ENCODE measurements at places on chromosomes 7 and 10.

DNA sequence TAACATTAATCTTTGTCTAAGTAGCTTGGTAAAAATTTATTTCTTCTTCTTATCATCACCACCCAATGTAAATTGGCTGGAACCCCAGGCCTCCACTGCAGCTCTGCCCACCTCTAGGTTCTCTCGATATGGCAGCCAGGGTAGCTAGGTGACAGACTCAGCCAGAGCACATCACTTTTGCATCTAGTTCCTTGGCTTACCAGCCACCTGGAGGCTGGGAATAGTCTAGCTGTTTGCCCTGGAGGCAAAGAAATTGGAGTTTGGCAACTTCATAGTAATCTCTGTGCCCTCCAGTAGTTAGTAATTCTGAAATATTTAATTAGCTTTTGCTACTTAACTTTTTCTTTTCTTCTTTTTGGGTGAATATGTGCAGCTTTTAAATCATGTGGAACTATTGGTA, 9.4 kb downstream of the IFRD1 start:
- no peaks in the 10 kb centered on the region for H3K27me3 ChIP-seq
- H3K4me3 ChIP-seq = no peak overlapping the region
- H3K27ac ChIP-seq = no peak overlapping the region
- H3K36me3 ChIP-seq = peaks cover 63% of the 10 kb centered on the region
- no peaks in the 10 kb centered on the region for H3K4me1 ChIP-seq
- DNase-seq = no peak

- DNase-seq = no peak
- H3K4me1 ChIP-seq = no peaks in the 10 kb centered on the region
- no peaks in the 10 kb centered on the region for H3K36me3 ChIP-seq
Measured at GRCh38 chr7:84125654-84126053, 68.9 kb downstream of the SEMA3A start.

DNA sequence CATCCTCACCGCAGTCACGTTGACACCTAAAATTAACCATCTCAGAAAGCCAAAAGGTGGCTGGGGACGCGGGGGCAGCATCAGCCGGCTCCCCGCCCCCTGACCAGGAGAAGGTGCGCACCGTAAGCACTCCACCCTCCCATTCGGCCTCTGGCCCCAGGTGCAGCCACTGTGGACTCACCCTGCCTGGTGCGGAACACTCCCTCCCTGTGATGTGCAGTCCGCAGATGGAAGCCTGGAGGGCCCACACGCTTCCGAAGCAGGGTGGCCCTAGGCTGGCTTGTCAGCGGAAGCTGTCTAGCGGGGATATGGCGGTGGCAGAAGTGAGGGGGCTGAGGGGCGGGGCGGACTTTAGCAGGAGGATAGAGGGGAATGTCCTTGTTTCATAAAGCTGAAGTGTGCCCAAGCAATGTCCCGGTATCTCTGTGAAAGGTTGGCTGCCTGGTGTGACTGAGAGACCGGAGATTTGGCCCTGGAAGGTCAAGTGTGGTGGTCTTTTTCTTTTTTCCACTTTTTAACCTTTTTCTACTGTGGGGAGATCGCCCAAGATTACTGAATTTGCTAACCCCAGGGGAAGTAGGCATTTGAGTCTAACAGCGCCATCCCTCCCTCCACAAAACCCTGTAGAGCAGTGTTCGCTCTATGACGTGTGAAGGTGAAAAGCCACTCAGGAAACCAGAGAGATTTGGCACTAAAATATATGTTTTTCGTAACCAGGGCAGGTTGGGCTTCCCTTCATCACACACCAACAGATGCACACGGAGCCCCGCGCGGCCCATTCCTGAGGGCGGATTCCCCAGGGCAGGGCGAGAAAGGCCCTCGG, 74.7 kb downstream of the CXCL12 start:
- H3K27me3 ChIP-seq = no peaks in the 10 kb centered on the region
- no peak overlapping the region for H3K4me3 ChIP-seq

DNA sequence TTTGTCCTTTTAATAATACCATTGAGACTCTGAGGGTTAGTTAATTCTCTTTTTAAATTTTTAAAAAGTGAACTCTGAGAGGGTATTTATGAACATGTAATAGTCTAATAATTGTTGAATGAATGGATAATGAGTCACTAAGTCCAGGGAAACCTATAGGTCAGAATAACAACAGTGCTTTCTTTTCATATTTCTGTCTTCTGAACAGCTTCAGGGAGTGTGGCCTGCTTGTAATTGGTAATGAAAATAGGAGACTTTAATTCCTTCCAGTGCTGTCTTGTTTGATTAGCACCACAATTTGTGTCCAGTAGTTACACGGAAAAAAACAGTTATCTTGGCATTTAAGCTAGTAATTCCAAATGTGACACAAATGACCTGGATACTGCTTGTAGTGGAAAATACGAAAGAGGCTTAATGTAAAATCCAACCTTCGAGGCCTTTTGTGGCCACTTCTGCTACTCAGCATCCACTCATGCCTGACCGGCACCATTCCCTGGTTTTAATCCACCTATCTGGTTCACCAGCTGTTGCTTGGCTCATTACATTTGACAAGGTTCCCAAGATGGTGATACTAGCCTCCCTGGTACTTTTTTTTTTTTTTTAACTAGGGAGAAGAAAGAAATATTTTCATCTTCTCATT, 149.3 kb upstream of the IMMP2L start:
- no peaks in the 10 kb centered on the region for H3K36me3 ChIP-seq
- no peaks in the 10 kb centered on the region for H3K27me3 ChIP-seq
- no peak overlapping the region for H3K4me3 ChIP-seq
- H3K4me1 ChIP-seq = no peaks in the 10 kb centered on the region
- DNase-seq = no peak

DNA sequence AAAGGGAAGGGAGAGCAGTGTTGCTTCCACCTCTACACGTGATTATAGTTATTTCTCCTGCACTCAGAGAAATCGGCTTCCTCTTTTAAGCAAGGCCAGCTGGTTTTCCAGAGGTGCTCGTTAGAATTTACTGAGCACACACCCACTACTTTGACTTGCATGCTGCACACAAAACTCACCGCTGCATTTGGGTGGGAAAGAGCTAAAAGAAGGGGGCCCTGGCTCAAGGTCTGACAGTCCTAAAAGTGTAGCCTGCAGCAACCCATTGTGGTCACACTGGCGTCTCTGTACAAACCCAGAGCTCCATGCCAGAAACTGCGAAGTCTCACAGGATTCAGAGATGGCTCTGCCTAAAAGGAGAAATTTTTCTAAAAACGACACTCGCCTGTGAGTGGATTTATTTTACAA, 133.7 kb downstream of the SLC25A13 start:
- no peaks in the 10 kb centered on the region for H3K4me1 ChIP-seq
- no peak overlapping the region for H3K4me3 ChIP-seq
- peaks cover 16% of the 10 kb centered on the region for H3K36me3 ChIP-seq
- H3K27me3 ChIP-seq = no peaks in the 10 kb centered on the region
- no peak for DNase-seq
- no peak overlapping the region for H3K27ac ChIP-seq

DNA sequence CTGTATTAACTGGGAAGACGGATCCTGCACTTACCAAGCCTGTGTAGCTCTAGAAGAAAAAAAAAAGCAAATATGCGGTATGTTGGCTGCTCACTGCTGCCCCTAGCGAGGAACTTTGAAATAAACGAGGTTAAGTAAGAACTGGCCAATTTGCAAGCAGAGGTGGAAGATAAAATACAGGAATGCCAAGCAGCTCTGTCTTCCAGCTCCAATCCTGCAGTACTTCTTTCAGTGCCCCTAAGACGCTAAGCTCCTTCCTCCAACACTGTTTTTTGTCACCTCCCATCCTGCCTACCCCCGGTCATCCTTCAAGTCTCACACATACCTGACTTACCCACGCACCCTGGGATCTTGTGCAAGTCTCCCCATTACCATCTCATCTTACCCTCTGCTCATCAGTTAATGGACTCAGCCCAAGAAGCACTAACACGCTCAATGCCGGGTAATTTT, 809 bp downstream of the C10orf143 start:
- H3K4me1 ChIP-seq = no peaks in the 10 kb centered on the region
- peak; percentile 97 for DNase-seq
- peak overlapping the region; percentile 92 for H3K27ac ChIP-seq

DNA sequence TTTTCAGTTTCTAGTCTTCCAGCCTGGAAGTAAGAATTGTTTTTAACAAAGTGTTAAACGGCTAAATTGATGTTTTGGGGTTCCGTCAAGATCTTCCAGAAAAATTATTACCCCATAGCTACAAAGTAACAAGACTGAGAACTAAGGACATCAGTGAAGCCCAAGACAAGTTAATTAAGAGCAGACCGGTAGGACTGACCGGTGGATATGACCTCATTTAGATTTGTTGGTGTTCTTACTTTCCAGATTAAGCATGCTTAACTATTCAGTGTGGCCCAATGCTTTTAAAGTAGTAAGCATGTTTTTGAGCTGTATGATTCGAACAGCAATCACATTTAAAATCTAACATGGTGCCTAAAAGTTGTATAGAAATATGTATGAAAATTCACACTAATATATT, 73.1 kb upstream of the RPA3 start:
- no peak for DNase-seq
- H3K27ac ChIP-seq = no peak overlapping the region
- no peaks in the 10 kb centered on the region for H3K27me3 ChIP-seq
- H3K4me1 ChIP-seq = no peaks in the 10 kb centered on the region

DNA sequence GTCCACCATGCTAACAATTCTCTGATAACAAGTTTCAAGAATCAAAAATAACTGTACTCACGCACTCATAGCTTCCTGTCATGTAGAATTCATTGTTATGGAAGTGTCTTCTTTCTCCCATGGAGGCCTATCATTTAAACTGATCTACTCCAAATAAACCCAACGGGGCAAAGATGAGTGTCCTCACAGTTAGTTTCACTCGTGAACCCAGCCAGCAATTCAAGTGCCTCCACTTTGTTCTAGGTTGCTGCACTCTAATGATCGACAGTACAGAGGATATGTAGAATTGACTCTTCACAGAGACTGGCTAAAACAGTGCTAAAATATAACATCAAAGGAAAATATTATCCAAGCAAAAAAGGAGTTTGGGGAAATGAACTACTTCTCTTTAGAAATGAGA, 111.4 kb downstream of the LRRN3 start:
- H3K27ac ChIP-seq = no peak overlapping the region
- H3K36me3 ChIP-seq = no peaks in the 10 kb centered on the region
- H3K27me3 ChIP-seq = no peaks in the 10 kb centered on the region
- no peak overlapping the region for H3K4me3 ChIP-seq

Data from kidney (tissue), 22 donors.